ENCODE measurements at places on chromosomes 1 and 21.

DNA sequence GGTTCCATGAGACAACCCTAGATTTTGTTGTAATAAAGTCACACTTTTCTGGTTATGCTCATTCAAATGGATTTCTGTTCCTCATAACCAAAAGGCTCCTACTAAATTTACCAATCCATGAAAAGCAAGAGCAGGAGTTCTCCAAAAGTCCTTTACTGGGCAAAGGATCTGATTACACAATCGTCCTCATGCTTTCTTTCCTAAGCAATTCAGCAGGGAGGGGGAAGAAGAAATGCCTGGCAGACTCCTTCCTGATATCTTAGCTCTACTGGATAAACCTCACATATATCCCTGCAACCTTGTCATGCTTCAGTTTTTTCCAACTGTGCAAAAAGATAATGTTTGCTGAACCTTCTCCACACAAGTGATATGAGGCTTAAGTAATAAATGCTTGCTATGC, 67.6 kb upstream of the GUCA2B start:
- no peak for DNase-seq

GRCh38 chr1:213623862-213624261, 363.9 kb upstream of the PROX1 start:
- DNase-seq: no peak

GRCh38 chr1:85452948-85453347, 12.0 kb downstream of the DDAH1 start:
- DNase-seq: no peak

GRCh38 chr1:198465201-198466144, 75.0 kb downstream of the ATP6V1G3 start:
- no peak for DNase-seq

GRCh38 chr1:115727706-115728249, 40.7 kb downstream of the CASQ2 start:
- DNase-seq: peak; percentile 36

DNA sequence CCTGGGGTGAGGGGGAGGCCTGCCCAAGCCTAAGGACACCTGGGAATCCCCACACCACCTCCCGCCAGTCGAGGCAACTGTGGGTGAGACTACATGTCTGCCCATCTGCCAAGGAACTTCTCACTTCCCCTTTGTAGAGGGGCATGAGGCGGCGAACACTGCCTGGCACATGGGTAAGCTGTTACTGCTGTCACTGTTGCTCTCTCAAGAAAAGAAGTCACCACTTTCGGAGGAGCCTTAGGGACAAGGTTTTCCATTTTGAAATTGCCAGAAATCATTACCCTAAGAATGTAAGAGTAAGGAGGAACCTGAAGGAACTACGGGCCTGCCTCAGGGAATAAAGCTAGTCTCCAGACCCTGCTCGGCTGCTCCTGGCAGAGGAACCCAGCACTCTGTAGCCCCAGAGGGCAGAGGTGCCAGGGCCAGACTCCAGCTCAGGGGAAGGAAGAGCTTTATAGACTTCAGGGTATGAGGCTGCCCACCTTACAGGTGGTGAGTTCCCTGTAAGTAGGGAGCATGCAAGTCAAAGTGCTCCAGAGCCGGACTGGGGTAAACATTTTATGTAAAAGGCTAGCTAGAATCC, 23.3 kb downstream of the SLC2A1 start:
- no peak for DNase-seq

Data from PC-9 (cell line).